ENCODE measurements at places on chromosomes 5 and 9.

GRCh38 chr9:749716-750115, 91.8 kb upstream of the DMRT1 start:
- no peak for DNase-seq

GRCh38 chr5:1885868-1886845, 3.4 kb upstream of the IRX4 start:
- DNase-seq = no peak

DNA sequence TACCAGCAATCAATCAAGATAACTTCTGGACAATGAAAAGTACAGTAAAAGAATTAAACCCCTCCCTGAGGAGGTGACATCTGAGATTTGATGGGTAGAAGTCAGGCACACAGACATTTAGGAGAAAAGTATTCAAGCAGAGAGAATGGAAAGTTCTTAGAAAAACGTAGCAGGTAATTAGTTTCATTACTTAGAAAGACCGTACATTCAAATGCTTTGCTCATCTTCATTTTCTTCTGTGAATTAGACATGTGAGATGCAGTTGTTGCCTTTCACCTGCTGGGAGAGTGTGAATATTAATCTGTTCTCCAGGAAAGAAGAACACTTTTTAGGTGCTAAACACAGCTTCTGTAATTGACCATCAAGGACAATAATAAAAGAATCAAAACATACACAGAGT, 71.3 kb upstream of the PPP1R2B start:
- no peak for DNase-seq

GRCh38 chr9:113364951-113365350, 11.8 kb downstream of the HDHD3 start:
- DNase-seq = no peak

- no peak for DNase-seq
Measured at GRCh38 chr9:87603854-87604490, 106.3 kb downstream of the DAPK1 start.

DNA sequence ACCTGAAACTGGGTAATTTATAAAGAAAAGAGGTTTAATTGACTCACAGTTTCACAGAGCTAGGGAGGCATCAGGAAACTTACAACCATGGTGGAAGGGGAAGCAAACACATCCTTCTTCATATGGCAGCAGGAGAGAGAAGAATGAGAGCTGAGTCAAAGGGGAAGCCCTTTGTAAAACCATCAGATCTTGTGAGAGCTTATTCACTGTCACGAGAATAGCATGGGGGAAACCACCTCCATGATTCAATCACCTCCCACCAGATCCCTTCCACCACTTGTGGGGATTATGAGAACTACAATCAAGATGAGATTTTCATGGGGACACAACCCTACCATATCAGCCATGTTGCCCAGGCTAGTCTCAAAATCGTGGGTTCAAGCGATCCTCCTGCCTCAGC, 143.4 kb downstream of the FGF18 start:
- DNase-seq = no peak

- peak; percentile 85 for DNase-seq
Measured at GRCh38 chr9:114163517-114163951, 8.2 kb downstream of the COL27A1 start.

DNA sequence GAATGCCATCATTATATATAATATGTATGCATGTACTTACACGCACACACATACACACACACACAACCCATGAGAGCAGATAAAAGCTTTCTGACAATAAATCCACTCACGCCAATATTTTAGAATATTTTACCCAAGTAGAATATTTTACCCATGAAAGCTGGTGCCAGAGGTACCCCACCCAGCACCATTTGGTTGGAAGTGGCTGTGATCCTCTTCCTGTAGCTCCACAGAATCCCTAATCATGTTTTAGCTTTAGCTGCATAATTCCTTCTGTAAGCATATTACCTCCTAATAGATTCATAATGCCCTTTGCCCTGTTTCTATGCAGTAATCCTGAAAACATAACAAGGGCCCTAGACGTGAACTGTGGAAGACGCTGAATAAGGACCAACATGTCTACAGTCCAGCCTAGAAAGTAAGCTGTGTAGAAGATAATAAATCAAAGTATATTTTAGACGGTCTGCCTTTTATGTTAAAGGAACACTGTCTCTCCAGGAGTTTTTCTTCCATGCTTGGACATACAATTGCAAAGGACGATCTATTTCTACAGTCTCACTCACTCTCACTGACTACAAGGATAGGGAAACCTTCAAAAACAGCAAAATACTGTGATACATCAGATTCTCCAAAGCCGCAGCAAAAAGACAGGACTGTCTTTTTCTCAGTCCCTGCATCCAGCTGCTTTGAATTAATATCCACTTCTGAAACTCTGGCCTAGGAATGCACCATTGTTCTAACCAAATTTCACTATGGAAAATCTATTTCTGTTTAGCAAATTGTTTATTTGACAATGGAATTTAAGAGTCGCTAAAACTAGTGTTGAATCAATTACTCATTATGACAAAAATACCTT, 98.2 kb downstream of the USP20 start:
- no peak for DNase-seq

GRCh38 chr9:89670114-89670513, 65.3 kb downstream of the GADD45G start:
- DNase-seq = no peak

GRCh38 chr5:172801179-172801671, 30.2 kb upstream of the DUSP1 start:
- peak; percentile 76 for DNase-seq

- no peak for DNase-seq
Measured at GRCh38 chr9:100084128-100084453, 14.7 kb downstream of the ERP44 start.

DNA sequence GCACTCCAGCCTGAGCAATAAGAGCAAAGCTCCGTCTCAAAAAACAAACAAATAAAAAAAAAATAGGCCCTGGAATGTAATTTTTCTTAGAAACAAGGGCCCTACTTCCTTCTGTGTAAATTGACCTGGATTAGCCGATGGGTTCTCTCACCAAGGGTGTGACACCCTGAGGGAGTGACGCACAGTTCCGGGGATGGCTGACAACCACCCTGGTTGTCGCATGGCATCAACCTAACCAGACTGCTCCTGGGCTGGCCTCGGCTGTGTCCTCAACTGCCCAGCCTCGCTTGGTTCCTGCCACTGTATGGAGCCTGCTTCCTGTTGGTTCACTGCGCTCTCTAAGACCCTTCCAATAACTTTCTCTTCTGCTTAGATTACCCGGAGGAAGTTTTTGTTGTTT, 51.2 kb upstream of the SPATA31D4 start:
- no peak for DNase-seq

GRCh38 chr5:111635151-111635902, 121.7 kb downstream of the NREP start:
- no peak for DNase-seq

- no peak for DNase-seq
Measured at GRCh38 chr5:128800377-128800776, 164.9 kb upstream of the SLC27A6 start.

DNA sequence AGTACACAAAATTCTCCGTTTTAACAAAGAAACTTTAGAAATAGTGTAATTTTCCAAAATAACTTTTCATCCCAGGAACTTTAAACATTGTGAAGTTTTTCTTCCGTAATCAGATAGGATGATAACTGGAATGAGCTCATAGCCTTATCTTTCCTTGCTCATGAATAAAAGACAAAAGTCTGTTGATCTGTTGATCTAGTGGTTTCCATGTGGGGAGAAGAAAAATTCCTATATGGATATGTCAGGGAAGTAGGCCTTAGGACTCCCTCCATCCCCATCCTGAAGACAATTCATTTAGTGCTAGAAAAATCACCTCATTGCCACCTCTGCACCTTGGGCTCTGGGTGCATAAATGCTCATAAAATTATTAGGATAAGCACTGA, 266.6 kb downstream of the SMARCA2 start:
- DNase-seq = no peak

DNA sequence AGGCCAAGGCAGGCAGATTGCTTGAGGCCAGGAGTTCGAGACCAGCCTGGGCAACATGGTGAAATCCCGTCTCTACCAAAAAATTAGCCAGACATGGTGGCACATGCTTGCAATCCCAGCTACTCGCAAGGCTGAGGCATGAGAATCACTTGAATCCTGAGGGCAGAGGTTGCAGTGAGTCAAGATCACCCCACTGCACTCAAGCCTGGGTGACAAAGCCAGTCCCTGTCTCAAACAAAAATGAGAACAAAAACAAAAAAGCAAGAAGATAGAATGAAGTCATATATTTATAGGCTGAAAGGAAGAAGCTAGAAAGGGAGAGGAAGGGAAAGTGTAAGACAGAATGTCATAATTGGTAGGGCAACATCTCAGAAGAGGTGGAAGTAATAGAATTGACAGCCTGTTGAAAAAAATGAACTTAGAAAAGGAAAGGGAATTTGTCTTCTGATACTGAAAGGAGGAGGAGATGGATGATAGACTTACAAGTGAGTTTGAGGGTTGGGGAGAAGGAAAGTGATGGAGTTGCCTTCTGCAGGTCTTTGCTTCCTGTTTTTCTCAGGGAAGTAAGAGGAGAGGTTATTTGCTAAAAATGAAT, 32.2 kb downstream of the CARD6 start:
- DNase-seq = no peak

DNA sequence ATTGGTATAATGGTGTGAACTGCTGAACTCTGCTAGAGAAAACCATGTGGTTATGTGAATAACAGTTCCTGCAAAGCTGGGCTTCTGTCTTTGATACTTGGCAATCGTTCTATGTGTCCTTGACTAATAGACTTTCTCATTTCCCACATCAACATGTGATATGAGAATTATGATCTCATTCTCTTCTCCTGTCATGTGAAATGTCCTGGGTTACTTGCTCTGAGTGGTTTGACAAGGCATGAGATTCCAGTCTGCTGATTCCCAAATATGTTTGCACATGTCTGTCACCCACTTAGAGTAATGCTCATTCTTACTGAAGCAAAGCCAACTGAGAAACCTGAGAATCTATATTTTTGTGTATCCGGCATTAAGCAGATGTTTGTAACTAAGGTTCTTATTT, 141.2 kb downstream of the PARP8 start:
- DNase-seq = no peak

- no peak for DNase-seq
Measured at GRCh38 chr9:123232332-123232731, 36.1 kb downstream of the STRBP start.

GRCh38 chr5:153700940-153701339, 210.5 kb downstream of the GRIA1 start:
- DNase-seq = no peak

DNA sequence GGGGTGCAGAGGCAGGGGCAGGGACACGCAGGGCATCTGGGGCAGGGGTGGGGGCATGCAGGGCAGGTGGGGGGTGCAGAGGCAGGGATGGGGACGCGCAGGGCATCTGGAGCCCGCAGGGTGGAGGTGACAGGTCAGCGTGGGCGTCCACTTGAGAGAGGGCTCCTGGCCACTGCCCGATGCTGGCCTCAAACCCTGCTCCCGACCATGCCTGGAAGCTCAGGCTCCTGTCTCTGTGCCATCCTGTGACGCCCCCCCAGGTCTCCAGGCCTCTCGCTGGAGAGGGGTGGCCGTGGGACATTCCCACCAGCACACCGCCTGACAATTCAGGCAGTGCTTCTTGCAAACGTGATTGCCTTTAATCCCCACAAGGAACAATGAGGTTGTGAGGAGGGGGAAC, 33.0 kb downstream of the ZDHHC11B start:
- DNase-seq = peak; percentile 16

- no peak for DNase-seq
Measured at GRCh38 chr5:103475629-103476240, 86.9 kb downstream of the NUDT12 start.

- DNase-seq = no peak
Measured at GRCh38 chr5:102450313-102450990, 48.3 kb downstream of the SLCO6A1 start.

GRCh38 chr9:96430377-96430776, 12.2 kb upstream of the ZNF367 start:
- no peak for DNase-seq

GRCh38 chr5:129698661-129699060, 49.2 kb upstream of the MINAR2 start:
- DNase-seq = no peak

Data from coronary artery (tissue), 2 donors.